ENCODE measurements at places on chromosomes 12 and 14.
A peak's percentile ranks its signal among the peaks of the same experiment; 100 is the strongest.

- DNase-seq = no peak
Measured at GRCh38 chr14:63581491-63581890, 38.3 kb upstream of the PPP2R5E start.

DNA sequence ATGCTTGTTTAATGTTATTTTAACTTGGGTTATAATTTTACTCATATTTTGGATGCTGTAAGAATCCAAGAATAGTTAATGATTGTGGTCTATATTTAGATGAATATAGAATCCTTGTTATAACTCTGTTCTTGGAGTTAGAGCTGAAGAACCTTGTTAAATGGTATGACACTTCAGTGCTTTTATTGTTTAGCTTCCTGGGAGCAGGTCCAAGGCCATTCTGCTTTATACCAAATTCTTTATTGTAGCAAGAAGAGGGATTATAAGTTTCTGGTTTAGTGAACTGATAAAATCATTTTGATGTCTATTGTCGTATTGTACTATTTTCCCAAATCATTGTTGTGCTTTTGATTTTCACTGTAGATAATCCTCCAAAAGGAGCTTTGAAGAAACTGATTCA, 69.4 kb downstream of the MIA2 start:
- DNase-seq = no peak

- no peak for DNase-seq
Measured at GRCh38 chr12:58425481-58426392, 484.4 kb downstream of the ATP23 start.

DNA sequence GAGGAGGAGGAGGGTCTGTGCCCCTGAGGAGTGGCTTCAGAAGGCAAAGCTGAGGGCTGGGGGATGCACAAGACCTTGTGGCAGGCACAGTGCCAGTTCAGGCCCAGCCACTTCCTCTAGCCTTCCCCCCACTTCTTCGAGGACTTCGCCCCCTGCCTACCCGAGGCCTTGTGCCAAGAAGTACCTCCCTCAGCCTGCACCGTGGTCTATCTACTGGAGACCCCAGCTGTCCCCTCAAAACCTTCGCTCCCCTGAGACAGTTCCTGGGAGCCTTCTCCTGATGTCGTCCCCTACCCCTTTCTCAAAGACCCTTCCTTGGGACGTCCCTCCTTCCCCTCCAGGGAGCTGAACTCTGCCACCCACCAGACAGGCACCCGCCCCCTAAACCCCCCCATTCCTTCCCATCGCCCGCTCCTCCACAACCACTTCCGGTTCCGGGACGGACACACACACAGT, 604 bp downstream of the ZNF384 start:
- DNase-seq = peak; percentile 16

- DNase-seq = no peak
Measured at GRCh38 chr14:80491650-80492049, 280.3 kb upstream of the DIO2 start.

- no peak for DNase-seq
Measured at GRCh38 chr12:42589465-42590329, at the start of gene PRICKLE1. Gene PRICKLE1 (minus strand): TSS chr12:42589746. CDS start chr12:42472516, 117,230 bp downstream.

DNA sequence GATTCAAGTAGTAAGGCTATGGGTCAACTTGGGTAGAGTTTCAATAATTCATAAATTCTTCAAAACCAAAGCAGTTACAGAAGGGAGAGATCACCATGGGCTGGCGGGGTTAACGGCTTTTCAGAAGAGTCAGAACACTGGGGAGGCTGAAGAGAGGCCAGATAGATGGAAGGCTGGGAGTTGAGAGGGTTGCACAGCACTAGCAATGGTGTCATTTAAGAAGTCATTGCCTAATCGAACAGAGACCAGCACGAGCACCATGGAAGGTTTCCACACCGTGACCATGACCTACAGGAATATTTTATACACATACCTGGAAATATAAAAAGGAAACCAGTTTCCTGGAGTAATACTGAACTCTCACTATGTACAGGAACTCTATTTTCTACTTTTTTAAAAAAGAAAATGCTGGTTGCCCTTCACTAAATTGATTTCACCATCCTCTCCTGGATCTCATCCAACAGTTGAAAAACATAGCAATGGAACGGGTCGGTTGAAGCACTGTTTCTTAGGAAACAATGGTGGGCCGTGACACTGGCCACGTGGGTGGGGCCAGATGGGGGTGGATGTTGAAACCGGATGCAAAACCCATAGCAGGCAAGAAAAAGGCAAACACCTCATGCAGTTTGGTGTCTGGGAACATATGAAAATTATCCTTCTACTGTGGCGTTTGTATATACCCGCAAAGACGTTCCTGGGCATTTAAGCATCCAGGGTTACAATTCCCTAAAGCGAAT, 38.0 kb upstream of the RIN3 start:
- DNase-seq = no peak

- DNase-seq = no peak
Measured at GRCh38 chr12:102740141-102740955, 176.7 kb downstream of the PAH start.

DNA sequence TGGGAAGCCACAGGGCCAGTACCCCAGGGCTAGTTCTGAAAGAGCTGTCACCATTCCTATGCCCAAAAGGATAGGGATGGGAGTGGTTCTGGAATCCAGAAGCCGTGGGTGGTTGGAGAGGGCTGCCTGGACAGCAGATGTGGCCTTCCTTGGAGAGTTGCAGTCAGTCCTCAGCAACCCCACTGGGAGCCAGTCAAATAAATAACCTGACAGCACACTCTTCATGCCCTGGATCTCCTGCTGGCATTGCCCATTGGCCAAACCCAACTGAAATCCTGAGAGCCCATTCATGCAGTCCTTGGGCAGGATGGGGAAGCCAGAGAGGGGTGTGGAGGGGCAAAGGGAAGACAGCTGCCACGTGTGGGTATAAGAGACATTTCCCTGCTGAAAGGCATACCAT, 128.2 kb downstream of the PTPN11 start:
- no peak for DNase-seq

DNA sequence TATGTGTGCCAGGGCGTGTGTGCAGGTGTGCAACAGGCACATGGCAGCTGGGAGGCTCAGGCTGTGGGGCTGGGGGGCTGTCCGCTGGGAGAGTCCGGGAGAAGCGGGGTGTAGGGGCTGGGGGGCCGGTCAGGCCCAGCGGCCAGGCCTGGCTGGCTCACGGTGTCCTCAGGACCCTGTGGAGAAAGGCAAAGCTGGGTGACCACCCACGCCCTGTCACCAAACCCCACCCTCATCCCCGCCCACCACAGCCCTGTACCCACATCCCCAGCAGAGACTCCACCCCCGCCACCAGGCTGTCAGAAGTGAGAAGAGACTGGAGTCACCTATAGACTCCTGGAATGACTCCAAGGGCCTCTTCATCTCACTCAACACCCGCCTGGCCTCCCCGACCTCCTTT, 85.3 kb downstream of the SCARB1 start:
- DNase-seq = no peak

DNA sequence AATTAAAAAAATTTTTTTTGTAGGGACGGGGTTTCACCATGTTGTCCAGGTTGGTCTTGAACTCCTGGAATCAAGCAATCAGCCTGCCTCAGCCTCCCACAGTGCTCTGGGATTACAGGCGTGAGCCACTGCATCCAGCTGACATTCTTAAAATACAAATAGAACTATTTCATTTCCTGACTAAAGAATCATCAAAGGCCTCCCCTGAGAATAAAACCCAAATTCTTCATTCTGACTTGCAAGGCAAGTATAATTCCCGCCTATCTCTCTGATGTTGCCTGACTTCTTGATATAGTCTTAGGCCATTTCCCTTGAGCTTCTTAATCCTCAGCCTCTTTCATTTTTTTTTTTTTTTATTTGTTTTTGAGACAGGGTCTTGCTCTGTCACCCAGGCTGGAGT, 4.4 kb upstream of the BICD1 start:
- no peak for DNase-seq

GRCh38 chr12:60844875-60845274, 1249.0 kb downstream of the SLC16A7 start:
- no peak for DNase-seq

DNA sequence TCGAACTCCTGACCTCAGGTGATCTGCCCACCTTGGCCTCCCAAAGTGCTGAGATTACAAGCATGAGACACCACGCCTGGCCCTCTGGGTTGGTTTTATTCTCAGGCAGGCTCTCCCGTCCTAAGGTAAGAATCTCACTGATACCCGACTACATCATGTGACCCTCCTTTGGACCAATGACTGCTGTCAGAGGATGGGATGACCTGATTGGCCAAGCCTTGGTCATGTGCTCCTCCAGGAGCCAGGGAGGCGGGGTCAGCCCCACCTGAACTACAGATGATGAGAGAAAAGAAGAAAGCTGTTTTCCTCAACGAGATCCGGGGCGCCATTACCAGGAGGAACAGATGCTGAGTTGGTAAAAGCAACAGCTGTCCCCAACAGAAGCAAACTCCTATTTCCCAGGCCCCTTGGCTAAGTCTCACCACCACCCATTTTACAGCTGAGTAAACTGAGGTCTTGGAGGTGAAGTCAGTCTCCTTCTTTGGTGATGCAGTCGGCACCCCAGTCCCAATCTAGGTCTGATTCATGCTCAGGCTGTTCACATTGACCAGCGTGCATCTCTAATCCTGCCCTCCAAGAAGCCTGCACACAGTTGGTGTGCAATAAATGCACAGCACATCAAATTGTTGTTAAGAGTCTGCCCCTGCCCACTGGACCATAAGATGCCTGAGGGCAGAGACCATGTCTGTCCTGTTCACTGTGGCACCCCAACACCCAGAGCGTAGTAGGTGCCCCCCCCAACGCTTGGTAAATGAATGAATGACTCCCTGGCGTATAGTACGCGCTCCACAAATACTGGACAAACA, 118.8 kb downstream of the SCARB1 start:
- DNase-seq = no peak

DNA sequence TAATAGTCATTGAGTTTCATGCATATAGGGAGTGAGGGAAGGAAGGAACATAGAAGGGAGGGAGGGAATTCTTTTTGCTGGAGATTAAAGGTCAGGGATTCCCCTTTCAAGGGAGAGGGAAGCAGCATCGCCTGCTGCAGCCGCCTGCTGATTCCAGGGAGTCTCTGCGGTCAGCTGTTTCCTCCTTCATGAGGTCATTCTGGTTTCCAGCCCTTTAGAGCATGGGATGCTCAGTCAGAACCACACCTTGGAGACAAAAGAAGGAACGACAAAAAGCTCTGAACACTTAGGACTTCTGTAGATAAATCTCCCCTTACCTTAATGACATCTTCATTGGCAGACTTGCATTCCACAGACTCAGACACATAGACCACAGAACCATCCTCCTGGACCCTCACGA, 923.0 kb upstream of the TMEM132C start:
- no peak for DNase-seq

GRCh38 chr12:79689061-79689476, 1.7 kb downstream of the PAWR start:
- DNase-seq = no peak

GRCh38 chr12:49568442-49569162, 660 bp upstream of the MCRS1 start:
- no peak for DNase-seq

- no peak for DNase-seq
Measured at GRCh38 chr14:65038966-65039365, 52.3 kb downstream of the FNTB start.

GRCh38 chr12:30345744-30346471, 349.8 kb downstream of the IPO8 start:
- DNase-seq = no peak

- DNase-seq = no peak
Measured at GRCh38 chr14:68172216-68172615, 352.6 kb downstream of the RAD51B start.

- DNase-seq = no peak
Measured at GRCh38 chr14:97299661-97300060, 502.5 kb downstream of the VRK1 start.

DNA sequence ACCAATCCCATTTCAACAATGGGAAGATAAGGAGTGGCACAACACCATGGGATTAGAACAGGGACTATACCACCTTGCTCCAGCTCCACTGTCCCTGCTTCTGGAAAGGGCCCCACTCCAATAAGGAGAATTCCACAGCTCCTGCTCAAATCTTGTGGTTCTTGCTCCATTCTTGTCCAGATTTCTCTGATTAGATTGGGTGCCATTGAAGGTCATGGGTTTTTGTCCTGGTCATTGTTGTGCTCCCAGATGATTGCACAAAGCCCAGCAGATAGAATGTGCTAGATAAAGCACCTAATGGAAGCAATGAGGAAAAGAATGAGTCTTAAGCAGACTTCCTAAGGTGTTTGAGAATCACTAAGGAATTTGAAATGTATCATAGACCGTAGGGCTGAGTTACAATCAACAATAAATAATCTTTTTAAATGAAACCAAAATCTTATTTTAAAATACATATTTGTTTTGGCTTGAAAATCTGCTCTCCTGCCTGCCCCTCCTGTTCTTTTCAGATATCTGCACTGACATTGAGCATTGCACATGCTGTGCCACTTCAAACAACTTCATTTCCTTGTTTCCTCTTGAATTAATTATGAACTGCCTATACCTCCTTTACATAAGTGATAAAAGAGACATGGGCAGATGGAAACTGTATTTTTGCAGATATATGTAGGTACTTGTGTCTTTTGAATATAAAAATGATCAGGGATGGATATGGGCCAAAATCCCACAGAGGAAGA, 115.9 kb downstream of the FGD4 start:
- DNase-seq = no peak

DNA sequence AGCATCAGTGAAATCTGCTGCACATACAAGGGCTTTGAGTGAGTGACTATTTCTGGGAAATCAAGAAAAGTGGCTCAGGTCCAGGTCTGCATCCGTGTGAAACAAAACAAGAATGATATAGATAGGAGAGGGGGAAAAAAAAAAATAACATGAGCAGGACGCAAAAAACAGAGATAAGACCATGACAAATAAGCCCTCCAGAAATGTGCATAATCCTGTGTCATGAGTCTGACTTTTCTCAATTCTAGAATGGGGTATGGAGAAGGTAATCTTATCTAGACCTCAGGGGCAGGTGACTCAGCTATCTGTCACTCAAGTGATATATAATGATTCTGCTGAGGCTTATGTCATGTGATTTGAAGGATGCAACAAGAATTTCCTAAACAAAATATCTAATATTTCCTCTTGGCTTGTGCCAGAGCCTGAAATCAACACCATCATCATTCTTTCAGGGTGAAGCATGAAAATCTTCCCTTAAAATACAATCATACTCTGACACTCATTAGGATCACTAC, 250.0 kb downstream of the PHLDA1 start:
- no peak for DNase-seq

- DNase-seq = no peak
Measured at GRCh38 chr14:24297190-24297964, 2.2 kb downstream of the DHRS1 start.
